ENCODE measurements at places on chromosomes 3 and 15. TPM values are rescaled to one million over a fixed set of nuclear protein-coding genes. Genes with fewer than 3 reads are reported as not detected.

The CHRNA3 gene
- 1.9 TPM for total RNA-seq

The TMEM158 gene
- 0.97 TPM for total RNA-seq

The TLR9 gene
- total RNA-seq = not detected

The IGSF11 gene
- total RNA-seq = 2.0 TPM

The TERC gene
- 61.7 TPM for total RNA-seq

The GLT8D1 gene
- 43.9 TPM for total RNA-seq

The FGD5 gene
- 10.0 TPM for total RNA-seq

The SLC24A5 gene
- total RNA-seq = 5.5 TPM

The DNAJA4 gene
- total RNA-seq = 59.6 TPM

The CCNB2 gene
- 8.6 TPM for total RNA-seq

The NOP10 gene
- total RNA-seq = 88.9 TPM

The GPR149 gene
- not detected for total RNA-seq

The HRG gene
- 0.30 TPM for total RNA-seq

The GOLGA8Q gene
- 2.0 TPM for total RNA-seq

The RAB11A gene
- total RNA-seq = 650 TPM

The RHCG gene
- total RNA-seq = 24.2 TPM

The GOLGA8G gene
- total RNA-seq = not detected

The COL6A5 gene
- total RNA-seq = 0.55 TPM

The NDUFB5 gene
- 50.9 TPM for total RNA-seq

The SLC6A1 gene
- 6.8 TPM for total RNA-seq

The HERC2 gene
- 67.8 TPM for total RNA-seq

The GOLGA6L7 gene
- not detected for total RNA-seq

The NLGN1 gene
- total RNA-seq = 3.2 TPM

The FBXL2 gene
- 4.1 TPM for total RNA-seq

The PIGB gene
- total RNA-seq = 9.2 TPM

The PARP15 gene
- total RNA-seq = 0.51 TPM

The APOD gene
- 177 TPM for total RNA-seq

The GLDN gene
- total RNA-seq = 4.8 TPM

The ATP2B2 gene
- 2.2 TPM for total RNA-seq

The P2RY12 gene
- 1.2 TPM for total RNA-seq

The ARHGEF26 gene
- 49.3 TPM for total RNA-seq

The GOLGA8T gene
- total RNA-seq = not detected

The FILIP1L gene
- 14.0 TPM for total RNA-seq

The CX3CR1 gene
- 0.60 TPM for total RNA-seq

The TMCO5A gene
- total RNA-seq = not detected

The GASK1A gene
- 8.2 TPM for total RNA-seq

The SCN5A gene
- total RNA-seq = 0.15 TPM

The AGBL1 gene
- 0.23 TPM for total RNA-seq

The IL17RE gene
- 64.8 TPM for total RNA-seq

Measured in suprapubic skin (tissue), 4 donors.